Left renal pelvis (tissue), 4 donors: ENCODE measurements at places on chromosomes 3 and 15. TPM values are rescaled to one million over a fixed set of nuclear protein-coding genes. Genes with fewer than 3 reads are reported as not detected.

Gene GATM
- polyA plus RNA-seq: 169 TPM

Gene TTLL13
- 0.34 TPM for polyA plus RNA-seq

Gene IL20RB
- polyA plus RNA-seq: 0.63 TPM

Gene STRA6
- polyA plus RNA-seq: 23.9 TPM

GRCh38 chr3:62376906-62377877 lies 3.8 kb upstream of the FEZF2 start:
- no peak for DNase-seq

DNA sequence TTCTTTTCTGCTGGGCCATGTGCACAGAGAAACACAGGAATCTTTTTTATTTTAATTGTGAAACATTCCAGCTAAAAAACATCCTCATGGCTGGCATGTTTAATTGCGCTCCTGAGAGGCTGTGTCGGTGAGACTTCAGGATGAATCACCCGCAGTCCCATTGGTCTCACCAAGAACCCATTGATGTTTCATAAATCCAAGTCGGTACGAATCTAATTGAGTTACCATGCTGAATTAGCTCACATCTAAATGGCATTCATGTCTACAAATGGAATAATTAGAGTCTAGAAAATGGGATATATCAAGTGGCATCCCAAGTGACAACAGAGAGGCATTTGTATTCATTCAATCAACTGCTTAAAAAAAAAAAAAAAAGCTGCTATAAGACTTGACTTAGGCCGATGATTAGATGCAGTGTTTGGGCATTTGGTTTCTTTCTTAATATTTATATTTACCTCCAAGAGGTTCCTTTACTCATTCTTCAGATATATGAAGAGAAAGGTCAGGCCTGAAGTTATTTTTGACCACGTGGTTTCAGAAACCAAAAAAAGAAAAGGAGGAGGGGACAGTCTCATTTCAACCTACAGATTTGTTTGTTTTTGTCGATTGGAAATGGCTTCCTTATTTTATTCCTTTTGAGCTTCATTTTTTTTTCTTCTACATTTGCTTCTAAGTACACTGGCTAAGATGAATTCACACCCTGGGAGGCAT lies 79.1 kb upstream of the FOXB1 start:
- DNase-seq: no peak

DNA sequence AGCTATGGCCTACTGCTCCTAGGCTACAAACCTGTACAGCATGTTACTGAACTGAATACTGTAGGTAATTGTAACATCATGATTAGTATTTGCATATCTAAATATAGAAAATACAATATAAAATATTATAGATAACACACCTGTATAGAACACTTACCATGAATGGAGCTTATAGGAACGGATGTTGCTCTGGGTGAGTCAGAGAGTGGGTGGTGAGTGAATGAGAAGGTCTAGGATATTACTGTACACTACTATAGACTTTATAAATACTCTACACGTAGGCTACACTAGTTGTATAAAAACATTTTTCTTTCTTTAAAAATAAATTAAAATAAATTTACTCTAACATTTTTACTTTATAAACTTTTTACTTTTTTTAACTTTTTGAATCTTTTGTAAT lies 224.0 kb upstream of the CBLB start:
- DNase-seq: no peak

DNA sequence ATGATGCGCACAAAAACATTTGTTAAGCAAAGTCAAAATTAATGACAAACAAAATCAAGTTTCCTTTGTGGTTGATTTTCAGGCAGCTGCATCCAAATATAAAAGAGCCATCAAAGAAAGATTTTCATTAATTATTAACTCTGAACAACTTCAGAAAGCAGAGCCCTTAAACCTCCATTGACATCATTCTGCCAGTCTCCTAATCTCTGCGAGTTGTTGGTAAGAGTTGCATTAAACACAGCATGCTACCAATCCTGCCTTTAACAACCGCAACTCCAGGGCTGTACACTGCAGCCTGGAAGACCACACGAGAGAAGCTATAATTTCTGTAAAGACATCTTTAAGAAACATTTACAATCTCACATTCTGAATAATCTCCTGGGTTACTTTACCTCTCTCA lies 204.6 kb downstream of the NR2F2 start:
- no peak for DNase-seq

- DNase-seq: no peak
Observed at GRCh38 chr3:184295771-184296170, 3.3 kb upstream of the PSMD2 start.

- no peak for DNase-seq
Observed at GRCh38 chr3:57784089-57784735, 28.1 kb downstream of the SLMAP start.

DNA sequence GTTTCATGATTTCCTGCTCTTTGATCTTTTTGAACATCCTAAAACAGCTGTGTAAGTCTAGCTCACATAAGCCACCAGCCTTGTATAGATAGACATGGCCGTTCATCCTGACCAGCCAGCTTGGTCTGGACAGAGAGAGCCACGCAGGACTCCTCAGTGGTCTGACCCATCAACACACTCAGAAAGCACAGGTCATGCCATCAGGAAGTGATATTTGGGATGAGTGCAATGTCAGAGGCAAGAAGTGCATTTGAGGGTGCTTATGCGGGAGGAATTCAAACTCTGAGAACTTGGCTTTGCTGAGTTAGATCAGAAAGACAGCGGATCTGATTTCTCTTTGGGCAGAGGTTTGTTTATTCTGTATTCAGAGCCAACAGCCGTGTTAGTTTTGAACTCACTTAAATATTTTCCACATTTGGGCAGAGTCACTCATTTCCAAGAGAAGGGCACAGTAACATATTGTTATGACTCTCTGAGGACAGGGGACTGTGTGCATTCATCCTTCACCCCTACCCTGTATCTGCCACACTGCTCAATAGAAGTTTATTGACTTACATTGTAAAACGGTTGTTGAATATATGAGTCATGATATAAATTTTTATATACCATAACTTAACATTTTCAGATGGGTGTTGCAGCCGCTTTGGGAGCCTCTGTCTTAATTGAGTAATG lies 225.3 kb upstream of the LYSMD4 start:
- DNase-seq: no peak

GRCh38 chr3:145188079-145188770 lies 972.8 kb downstream of the PLOD2 start:
- DNase-seq: no peak

DNA sequence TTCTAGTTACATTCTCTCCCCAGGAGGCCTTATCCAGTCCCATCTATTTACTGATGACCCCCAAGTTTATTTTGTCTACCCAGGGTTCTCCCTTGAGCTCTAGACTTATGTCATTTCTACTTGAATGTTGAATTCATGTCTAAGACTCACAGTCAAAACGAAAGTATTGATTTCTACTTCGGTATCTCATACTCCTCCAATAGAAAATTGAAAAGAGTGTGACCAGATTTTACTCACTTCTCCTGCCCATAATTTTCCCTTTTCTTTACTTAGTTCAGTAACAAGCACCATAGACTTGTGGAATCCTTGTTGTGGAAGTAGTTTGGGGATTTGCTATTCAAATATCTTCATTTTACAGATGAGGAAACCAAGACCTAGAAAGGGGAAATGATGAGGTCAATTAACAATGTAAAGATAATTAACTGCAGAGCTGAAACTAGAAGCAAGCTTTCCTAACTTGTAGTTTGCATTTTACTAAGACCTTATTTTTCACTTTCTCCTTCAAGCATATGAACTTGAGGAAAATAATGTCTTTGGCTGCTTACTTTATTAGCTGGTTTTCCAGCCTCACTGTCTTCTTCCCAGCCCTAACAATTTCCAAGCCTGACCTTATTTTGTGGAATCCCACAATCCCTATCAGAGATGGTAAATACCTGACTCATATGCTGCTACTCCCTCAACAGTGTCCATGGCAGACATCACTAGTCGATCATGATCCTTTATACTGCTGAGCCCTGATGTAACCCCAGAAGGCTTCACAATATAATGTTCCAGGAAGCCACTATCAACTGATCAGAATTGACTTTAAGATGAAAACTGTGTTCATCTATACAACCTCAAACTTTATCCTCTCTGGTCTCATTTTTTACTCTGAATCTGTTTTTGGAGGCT lies 123.9 kb upstream of the AGBL1 start:
- no peak for DNase-seq

DNA sequence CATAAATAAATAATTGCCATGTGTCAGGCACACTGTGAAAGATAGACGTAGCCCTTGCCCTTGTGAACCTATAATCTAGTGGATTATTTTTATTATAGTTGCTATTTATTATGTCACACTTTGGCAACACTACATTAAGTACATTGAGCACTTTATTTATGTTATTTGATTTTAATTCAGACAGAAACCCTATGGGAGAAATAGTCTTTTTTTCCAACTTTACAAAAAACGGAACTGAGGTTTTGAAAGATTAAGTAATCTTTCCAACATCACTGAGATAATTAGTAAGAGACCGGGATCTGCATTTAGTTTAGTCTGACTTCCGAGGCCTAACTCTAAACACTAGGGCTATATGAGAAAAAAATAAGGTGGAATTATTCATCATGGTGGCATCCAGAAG lies 2.8 kb upstream of the FILIP1L start:
- no peak for DNase-seq

GRCh38 chr3:9911863-9912262 lies 5.0 kb upstream of the IL17RC start:
- no peak for DNase-seq

DNA sequence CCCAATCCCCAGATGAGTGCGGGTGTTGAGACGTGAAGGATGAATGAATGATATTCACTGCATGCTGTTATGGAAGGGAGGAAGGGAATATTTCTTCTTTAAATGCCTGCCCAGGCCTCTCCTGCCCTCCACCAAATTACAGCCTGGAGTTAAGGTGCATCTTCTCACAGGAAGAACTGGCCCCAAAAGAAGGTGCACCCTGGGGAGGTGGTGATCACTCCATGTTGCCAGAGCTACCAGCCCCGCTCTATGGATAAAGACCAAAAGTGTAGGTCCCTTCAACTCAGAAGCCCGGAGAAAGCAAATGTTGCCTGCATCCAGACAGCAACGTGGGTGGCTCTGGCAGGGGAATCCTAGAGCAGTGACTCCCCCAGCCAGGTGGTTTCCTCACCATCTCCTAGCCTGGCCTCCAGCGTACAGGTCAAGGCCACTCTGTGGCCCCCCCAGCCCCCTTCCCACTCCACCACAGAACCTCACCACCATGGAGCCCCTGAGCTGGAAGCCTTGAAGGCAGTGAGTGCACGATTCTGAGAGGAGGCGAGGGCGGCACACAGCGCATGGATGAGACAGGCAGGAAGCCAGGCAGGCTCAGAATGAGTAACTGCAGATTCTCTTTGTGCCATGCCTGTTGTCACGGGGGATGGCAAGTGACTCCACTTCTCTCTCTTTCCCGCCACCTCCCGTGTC lies 3.5 kb upstream of the VIPR1 start:
- DNase-seq: no peak

GRCh38 chr15:60394689-60395097 lies 3.1 kb downstream of the ANXA2 start:
- DNase-seq: no peak

- DNase-seq: no peak
Observed at GRCh38 chr3:183822631-183823030, 2.7 kb downstream of the MAP6D1 start.

GRCh38 chr3:77906102-77906709 lies 866.3 kb downstream of the ROBO2 start:
- no peak for DNase-seq

DNA sequence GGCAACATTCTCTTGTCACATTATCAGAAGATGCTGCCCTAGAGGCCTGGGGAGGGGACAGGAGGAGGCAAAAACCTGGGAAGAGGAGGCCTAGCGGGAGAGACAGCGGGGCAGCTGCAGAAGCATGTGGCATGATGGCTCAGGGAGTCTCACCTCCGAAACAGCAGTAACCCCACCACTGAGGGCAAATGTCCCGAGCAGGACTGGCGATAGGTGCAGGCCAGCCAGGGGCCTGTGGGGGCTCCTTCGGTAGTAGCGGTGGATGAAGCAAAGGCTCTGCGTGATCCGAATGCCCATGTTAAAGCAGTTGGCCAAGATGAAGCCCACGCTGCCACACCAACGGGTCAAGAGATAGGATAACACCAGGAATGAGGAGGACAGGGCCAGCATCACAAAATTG lies 38.0 kb downstream of the RFT1 start:
- no peak for DNase-seq
